ENCODE measurements at places on chromosomes 12 and 14. TPM values are rescaled to one million over a fixed set of nuclear protein-coding genes. Genes with fewer than 3 reads are reported as not detected.
A peak's percentile ranks its signal among the peaks of the same experiment; 100 is the strongest.

DNA sequence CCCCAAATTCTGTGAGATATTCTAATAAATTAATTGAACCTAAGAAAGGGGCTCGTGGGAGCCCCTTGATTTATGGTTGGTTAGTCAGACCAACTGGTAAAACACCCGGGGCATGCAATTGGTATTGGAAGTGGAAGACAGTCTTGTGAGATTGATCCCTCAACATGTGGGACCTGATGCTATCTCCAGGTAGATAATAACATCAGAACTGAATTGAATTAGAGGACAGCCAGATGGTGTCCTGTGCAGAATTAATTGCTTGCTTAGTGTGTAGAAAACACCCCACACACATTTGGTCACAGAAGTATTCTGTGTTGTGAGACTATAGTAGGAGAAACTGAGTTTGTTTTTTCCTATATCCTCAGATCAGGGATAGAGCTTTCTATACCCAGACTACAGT is 22.0 kb downstream of the PYROXD1 start:
- DNase-seq = no peak

DNA sequence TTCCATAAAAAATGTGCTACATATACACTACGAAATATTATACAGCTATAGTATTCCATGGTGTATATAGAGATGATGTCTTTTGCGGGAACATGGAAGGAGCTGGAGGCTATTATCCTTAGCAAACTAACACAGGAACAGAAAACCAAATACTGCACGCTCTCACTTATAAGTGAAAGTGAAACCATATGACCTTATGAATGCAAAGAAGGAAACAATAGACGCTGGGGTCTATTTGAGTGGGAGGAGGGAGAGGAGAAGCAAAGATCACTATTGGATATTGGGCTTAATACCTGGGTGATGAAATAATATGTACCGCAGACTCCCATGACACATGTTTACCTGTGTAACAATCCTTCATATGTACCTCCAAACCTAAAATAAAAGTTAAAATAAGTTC is 142.8 kb downstream of the LRFN5 start:
- DNase-seq = no peak

DNA sequence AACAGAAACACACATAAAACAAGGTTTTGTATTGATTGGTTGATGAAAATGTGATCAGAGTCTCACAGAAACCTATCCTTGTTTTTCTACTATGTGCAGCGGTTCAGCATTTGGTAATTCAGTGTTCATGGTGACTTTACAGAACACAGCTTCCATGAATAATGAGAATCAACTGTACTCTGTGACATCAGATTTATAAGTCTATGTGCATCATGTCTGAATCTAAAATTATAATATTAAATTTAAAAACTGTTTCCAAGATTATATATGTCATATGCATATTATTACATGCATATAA is 104.3 kb downstream of the SLC16A7 start:
- no peak for DNase-seq

- DNase-seq = no peak
Observed at GRCh38 chr14:35229084-35229791, 62.9 kb upstream of the PSMA6 start.

GRCh38 chr12:81520064-81520945 is 238.8 kb downstream of the PPFIA2 start:
- DNase-seq = no peak

GRCh38 chr14:94679106-94679810 is 67.1 kb downstream of the SERPINA3 start:
- DNase-seq = no peak

GRCh38 chr12:94972795-94973194 is 30.7 kb downstream of the NDUFA12 start:
- no peak for DNase-seq

GRCh38 chr14:65239938-65240296 is 137.6 kb upstream of the MAX start:
- DNase-seq = no peak

GRCh38 chr12:100573292-100574186 is at the start of gene GAS2L3:
Gene GAS2L3 (plus strand): TSS chr12:100573684. CDS start chr12:100594905, 21,221 bp downstream.
- DNase-seq = peak; percentile 94

GRCh38 chr12:114434341-114434740 is 28.4 kb upstream of the TBX5 start:
- DNase-seq = no peak

Gene KRT3
- not detected for total RNA-seq

Gene KCNH5
- total RNA-seq = 0.03 TPM

Gene KRT2
- not detected for total RNA-seq

Gene CHD8
- total RNA-seq = 75.9 TPM

Gene GLI1
- total RNA-seq = 6.2 TPM

Gene ITGB7
- 5.8 TPM for total RNA-seq

Data from mucosa of gallbladder (tissue), 1 donor.